Foreskin keratinocyte (primary cell): ENCODE measurements at places on chromosomes 6 and 20. TPM values are rescaled to one million over a fixed set of nuclear protein-coding genes. Genes with fewer than 3 reads are reported as not detected.

Gene PTCHD4
- total RNA-seq, result 0.20 and 0.25 TPM in 2 replicates

Gene KCNQ5
- 4.9 and 6.4 TPM in 2 replicates for total RNA-seq

Gene HEY2
- not detected in 2 replicates for total RNA-seq

Gene PNPLA1
- total RNA-seq, result not detected in 2 replicates

Gene BPIFB1
- not detected in 2 replicates for total RNA-seq

Gene HTR1B
- 1.4 and 1.6 TPM in 2 replicates for total RNA-seq

Gene ITCH
- total RNA-seq, result 79.9 and 85.9 TPM in 2 replicates

Gene CST1
- total RNA-seq, result not detected in 2 replicates

GRCh38 chr6:16334671-16335070 lies 96.3 kb downstream of the GMPR start:
- peak; percentile 92 for DNase-seq

GRCh38 chr20:23446505-23446904 lies 6.2 kb downstream of the CST11 start:
- peak; percentile 41 for DNase-seq

DNA sequence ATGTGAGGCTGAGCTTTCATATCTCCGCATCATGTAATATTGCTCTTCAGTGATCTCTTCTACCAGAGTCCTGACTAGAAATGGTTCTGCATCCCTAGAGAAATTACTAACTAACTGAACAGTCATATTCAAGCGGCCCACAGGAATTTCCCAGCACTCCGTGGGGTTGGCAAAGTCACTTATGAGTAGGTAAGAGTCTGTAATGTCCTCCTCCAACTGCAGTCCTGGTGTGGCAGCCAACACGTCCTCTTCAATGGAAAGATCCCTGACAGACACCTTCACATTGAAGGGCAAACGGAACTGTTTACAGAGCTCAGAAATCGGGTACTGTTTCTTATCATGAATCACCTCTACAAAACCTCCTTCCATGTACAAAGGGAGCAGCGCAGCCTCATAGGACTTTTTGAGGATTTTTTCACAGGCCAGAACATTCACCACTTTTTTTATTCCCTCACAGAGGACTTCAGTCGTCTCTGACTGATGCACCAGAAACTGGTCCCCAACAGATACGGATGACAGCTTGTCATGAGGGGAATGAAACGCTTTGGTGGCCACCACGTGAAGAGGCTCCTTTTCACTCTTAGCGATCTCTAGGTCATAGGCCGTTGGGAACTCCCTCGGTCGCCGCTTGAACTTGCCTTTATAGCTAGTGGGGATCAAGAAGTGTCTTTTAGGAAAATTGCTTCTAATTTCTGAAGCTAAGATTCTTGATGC lies 87.7 kb downstream of the THEMIS start:
- DNase-seq, result no peak

DNA sequence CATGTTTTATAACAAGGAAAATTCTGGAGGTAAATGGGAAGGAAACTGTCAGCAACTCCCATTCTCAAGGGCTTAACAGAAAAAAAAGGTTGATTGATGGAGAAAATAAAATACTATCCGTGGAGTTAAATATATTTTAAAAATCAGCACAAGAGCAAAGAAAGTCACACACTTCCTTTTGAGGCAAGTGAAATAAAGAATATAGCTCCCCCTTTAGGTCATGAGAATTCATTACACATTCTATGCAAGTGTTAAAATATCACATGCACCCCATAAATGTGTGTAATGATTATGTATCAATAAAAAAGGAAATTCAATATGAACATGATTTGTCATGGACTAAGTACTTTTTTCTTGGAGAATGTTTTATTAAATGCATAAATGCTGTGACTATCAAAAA lies 349.2 kb downstream of the TPBG start:
- peak; percentile 2 for DNase-seq

DNA sequence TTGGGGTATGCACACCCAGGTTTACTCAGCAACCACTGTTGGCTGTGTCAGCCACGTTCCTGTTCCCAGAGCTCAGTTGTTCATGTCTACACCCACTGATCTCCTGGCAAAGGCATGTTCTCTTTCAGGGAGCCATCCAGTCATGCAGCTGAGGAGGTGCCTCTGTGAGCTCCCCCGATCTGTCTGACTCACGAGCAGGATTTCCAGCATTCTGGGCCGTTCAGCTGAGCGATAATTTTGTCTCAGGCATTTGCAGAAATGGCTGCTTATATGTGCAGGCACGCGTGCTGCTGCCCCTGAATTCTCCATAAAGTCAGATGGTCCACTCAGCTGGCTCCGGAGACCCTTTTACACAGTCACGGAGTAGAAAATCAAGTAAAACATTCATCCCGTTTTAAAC lies 78.4 kb upstream of the IYD start:
- peak; percentile 75 for DNase-seq

- no peak for DNase-seq
These were observed 41.8 kb downstream of the RPRD1B start for GRCh38 chr20:38075161-38075998.

DNA sequence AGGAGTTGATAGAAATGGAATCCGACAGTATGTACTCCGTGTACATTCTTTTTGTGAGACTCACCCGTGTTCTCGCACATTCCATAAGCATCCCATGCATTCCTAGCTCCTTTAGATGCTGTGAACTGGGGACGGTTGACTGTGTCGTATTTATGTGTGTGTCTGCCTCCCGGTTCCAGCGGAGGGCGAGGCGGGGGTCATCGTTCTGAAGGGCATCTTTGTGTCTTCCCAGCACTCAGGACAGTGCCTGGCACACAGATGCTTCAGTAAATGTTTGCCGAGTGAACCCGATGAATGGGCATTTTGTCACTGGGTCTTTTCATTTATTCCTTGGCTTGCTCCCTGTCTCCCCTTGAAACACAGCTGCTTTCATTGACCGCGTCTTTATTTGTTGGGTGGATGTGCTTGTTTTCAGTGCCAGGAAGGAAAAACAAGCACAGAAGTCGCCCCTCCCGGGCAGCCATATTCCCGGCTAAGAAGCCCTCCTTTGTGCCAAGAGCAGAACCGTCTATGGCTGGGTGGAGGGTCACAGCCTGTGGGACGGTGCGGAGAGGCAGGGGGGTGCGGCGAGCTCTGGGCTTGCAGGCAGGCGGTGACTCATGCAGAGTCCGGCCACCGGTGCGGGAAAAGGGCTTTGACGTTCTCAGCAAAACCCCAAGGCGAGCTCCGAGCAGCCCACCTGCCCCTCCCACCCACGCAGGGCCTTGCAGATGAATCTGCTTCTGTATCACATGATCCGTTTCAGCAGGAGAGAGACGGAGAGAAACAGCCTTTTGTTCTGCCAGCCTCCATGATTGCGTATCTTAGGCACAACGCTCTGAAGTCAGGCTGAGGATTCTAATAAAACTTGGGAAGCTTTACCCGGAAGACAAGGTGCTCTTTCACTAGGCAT lies 11.2 kb upstream of the PSMG4 start:
- DNase-seq, result peak; percentile 59

DNA sequence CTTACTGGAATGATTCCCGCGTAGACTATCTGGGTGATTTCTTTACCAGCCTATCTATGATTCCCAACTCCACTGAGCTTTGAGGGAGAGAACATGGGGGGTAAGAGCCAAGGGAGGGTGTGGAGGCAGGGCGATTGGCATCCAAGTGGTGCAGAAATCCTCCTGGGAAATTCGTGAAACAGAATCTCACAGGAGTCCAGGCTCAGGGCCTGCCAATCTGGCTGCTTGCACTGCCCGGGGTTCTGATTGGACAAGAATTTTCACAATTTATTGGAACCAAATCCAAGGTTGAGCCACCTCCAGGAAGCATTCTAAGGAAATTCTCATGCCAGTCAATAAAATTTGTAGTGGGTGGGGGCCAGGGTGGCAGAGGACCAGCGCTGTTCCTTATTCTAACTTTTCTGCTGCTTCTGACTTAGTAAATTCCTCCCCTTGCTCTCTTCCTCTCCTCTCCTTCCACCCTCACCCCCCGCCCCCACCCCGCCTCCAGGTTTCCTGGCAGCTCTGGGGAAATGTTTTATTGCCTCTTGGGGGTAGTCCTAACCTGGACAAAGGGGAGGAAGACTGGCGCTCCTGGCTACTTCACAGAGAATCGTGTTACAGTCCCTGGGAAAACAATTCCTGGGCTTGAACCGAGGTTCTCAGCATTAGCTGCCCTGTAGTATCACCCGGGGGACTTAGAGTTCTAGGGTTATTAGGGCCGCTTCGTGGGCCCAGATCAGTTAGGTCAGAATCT lies 3.1 kb downstream of the BMP6 start:
- no peak for DNase-seq

DNA sequence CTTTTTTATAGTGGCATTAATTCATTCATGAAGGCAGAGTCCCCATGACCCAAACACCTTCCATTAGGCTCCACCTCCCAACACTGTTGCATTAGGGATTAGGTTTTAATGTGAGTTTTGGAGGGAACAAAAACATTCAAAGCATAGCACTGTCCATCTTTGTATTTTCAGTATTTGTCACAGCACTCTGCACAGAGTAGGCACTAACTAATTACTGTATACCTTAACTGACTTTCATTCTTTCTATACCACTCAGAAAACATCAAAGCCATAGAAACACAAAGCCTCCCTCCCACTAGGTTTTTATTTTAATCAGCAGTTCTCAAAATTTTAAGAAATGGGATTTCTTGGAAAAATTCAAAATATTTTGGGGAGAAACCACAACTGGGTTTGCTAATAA lies 21.8 kb upstream of the AHI1 start:
- no peak for DNase-seq

DNA sequence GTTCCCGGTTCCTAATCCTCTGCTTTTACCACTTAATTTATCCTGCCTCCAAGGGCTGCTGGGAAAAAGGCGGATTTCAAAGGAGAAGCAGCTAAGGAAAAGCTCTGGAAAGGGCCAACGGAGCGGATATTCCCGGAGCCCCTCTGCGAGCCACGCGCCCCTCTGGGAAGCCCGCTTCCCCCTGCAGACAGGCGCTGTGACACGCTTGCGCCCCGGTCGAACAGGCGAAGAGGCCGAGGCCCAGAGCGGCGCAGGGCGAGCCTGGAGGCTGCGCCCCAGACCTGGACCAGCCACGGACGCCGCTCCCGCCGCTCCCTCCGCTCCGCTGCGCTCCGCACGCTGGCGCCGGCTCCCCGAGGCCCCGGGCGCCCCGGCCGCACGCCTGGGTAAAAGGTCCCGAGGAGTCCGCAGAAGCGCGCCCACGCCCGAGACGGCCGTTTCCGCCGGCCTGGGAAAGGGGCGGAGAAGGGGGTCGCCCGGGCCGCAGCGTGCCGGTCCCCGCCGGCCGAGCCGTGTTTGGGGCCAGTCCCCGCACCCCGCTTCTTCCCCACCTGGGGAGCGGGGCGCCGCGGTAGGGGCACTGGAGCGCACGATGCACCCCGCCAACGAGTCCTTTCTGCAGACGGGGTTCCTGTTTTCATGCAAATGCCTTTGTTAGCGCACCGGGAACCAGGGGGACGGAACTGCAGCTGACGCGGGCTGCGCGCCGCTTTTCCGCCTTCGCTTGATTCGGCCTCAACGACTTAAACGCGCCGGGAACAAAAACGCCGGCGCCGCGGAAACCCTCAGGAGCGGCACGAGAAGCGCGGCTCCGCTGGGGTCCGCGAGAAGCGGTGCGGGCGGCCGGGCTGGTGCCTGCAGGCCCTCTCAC lies 91.9 kb upstream of the SIRPA start:
- no peak for DNase-seq

- DNase-seq, result no peak
These were observed 279.2 kb upstream of the EXOC2 start for GRCh38 chr6:971981-972640.

DNA sequence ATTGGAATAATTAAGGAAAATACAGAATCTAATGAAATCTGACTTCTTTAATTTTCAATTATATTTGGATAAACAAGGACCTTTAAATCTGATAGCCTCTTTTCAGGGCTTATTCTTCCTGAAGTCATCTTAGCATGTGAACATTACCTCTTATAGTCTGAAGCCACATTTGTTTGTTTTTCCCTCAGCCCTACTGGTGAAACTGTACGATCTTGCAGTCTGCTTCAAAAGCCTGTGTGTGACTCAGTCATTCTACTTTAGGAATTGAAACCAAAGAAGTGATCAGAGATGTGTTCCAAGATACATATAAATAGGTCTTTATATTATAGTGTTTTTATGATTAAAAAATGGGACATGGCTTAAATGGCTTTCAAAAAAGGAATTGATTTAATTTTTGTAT lies 67.5 kb downstream of the MACROD2 start:
- no peak for DNase-seq

GRCh38 chr6:66127061-66127460 lies 420.0 kb upstream of the EYS start:
- DNase-seq, result no peak

- DNase-seq, result no peak
These were observed 83.5 kb downstream of the WASF1 start for GRCh38 chr6:110095935-110096334.

DNA sequence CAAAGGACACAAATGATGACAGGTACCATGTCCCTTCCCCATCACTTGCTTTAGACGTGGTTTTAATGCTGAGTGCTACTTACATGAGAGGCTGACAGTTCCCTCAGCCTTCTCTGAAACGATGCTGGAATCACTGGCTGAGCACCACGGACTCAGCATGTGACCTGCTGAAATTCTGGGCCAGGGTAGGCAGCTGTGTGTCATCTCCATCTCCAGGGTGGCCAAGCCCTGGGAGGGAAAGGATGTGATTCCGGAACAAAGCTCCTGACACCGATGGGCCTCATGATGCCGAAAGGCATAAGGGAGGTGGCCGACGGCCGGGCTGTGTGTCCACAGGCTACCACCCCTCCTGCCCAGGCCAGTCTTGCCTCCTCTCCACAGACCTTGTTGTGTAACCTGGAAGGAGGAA lies 184.3 kb upstream of the CST7 start:
- DNase-seq, result no peak

- no peak for DNase-seq
These were observed 64.8 kb upstream of the SLCO4A1 start for GRCh38 chr20:62577490-62577836.

DNA sequence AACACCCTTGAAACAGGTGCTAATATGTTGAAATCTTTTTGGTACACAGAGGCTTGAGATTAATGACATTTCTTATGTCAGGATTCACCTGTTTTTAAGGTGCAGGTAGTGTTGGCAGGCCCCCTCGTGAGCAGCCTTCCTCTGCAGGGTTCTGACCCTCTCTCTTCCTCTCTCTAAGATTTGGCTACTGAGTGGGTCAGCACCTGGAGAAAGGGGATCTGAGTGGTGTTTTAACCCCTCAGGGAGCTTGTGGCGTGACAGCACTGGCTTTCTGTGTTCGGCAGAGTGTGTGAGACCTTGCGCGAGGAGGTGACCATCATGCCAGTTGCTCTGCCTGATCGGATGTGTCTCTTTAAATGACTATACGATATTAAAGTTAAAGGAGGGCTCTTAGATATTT lies 37.1 kb downstream of the HIVEP1 start:
- DNase-seq, result no peak

DNA sequence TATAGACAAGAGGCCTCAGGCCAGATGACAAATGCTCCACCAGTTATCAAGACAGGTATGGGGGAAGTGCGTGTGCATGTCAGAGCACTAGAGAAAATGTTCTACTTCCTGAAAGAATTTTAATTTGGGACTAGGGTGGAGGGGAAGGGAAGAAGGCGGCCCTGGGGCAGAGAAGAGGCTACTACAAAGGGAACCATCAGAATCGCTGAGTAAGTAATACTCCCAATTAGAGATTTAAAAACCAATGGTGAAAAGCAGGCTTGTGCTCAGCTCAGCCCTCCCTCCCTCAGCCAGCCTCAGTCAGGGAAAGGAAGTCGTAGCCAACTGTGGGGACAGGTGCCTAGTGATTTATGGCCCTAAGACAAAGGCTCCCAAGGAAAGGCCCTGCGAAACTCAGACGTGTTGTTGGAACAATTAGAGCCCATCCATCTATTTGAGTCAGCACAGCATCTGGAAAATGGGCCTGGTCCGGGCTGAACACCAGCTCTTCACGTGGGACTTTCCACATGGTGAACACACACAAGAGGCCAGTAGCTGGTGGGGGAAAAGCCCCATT lies 15.0 kb upstream of the MAFB start:
- peak; percentile 49 for DNase-seq

- DNase-seq, result no peak
These were observed 4.3 kb downstream of the SNHG17 start for GRCh38 chr20:38430679-38431325.
